ENCODE measurements at places on chromosomes 1 and 21. TPM values are rescaled to one million over a fixed set of nuclear protein-coding genes. Genes with fewer than 3 reads are reported as not detected.

DNA sequence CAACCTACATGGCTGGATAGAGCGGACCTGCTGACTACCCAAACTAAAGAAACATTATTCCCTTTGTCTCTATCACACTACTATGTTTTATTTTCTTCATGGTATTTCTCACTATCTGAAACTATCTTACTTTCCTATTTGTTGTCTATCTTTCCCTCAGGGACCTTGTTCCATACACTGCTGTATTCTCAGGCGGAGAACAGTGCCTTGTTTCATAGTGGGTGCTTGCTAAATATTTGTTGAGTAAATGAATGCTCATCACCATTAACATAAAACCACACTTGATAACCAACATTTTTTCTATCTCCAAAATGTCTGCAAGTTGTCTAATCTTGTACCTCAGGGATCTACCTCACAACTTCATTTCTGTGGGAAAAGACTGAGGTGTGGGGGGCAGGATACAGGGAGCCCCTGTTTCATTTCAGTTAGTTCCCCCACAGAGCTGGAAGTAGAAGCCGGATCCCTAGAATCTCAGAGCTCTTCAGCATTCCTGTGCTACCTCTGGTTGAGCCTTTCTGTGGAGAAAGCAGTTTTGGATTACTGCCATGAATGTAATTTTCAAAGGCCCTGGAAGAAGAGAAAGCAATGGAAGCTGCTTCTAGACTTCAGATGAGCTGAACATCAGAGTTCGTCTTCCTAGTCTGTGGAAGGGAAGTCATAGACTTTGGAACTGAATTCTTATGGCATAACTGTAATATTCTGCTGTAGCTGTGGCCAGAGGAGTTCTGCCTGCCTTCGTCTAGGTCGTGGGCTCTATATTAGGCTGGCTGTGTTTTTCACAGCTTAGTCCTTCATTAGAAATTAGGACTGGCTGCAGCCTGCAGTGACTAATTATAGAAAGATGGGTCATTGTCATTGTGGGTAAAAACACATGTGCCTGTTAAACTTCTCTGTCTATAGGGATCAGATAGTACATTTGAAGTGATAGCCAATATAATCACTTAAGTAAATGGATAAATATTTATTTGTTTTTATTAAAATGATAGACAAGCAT lies 293.2 kb upstream of the SGIP1 start:
- H3K27me3 ChIP-seq = no peaks in the 10 kb centered on the region
- H3K4me3 ChIP-seq = no peak overlapping the region
- H3K27ac ChIP-seq = no peak overlapping the region
- DNase-seq = no peak
- H3K4me1 ChIP-seq = no peaks in the 10 kb centered on the region

- H3K36me3 ChIP-seq = no peaks in the 10 kb centered on the region
- no peak overlapping the region for H3K4me3 ChIP-seq
- H3K27ac ChIP-seq = no peak overlapping the region
- no peak for DNase-seq
Measured at GRCh38 chr21:34724857-34725195, 56.0 kb downstream of the CLIC6 start.

Gene THEM5
- total RNA-seq = not detected

DNA sequence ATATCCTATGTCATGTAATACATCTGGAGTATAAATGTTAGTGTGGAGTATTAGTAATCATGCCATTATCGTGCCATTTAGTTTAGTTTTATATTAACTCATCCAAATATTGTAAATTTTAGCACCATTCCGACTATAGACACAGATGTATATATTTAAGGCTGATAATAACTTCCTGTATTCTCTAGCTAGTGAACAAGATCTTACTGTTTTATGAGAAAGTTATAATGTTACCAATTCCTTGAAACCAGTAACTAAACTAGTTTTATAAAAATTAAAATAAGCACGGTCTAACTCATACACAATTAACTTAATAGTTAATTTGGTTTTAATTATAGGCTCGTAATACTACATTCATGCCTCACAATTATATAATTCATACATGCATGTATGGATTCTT lies 808.6 kb downstream of the USP25 start:
- no peaks in the 10 kb centered on the region for H3K36me3 ChIP-seq
- DNase-seq = no peak
- no peak overlapping the region for H3K27ac ChIP-seq
- H3K27me3 ChIP-seq = no peaks in the 10 kb centered on the region

- peaks cover 8% of the 10 kb centered on the region for H3K36me3 ChIP-seq
- no peak overlapping the region for H3K27ac ChIP-seq
- DNase-seq = no peak
- H3K4me1 ChIP-seq = no peaks in the 10 kb centered on the region
- no peaks in the 10 kb centered on the region for H3K27me3 ChIP-seq
- no peak overlapping the region for H3K4me3 ChIP-seq
Measured at GRCh38 chr1:161214369-161214768, 726 bp upstream of the FCER1G start.

DNA sequence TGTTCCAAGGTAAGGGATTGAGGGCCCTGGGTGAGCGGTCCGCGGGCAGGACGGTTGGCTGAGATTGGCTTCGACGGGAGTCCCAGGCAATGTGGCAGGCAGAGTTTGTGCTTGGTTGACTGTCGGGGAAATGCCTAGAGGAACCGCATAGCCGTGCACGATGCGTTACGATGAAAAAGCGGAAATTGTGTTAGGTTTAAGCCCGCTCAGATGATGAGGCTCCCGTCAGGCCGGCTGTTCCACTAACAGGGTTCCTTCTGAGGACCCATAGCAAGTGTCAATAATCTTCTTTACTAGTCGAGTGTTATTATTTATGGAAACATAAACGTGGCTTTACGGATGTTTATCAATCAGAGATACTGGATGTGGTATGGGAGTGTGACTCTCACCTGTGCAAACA lies 117.8 kb upstream of the COL6A1 start:
- no peak overlapping the region for H3K27ac ChIP-seq
- H3K36me3 ChIP-seq = no peaks in the 10 kb centered on the region
- H3K27me3 ChIP-seq = no peaks in the 10 kb centered on the region
- no peaks in the 10 kb centered on the region for H3K4me1 ChIP-seq
- H3K4me3 ChIP-seq = no peak overlapping the region

Gene NCF2
- total RNA-seq = 8.3 TPM

DNA sequence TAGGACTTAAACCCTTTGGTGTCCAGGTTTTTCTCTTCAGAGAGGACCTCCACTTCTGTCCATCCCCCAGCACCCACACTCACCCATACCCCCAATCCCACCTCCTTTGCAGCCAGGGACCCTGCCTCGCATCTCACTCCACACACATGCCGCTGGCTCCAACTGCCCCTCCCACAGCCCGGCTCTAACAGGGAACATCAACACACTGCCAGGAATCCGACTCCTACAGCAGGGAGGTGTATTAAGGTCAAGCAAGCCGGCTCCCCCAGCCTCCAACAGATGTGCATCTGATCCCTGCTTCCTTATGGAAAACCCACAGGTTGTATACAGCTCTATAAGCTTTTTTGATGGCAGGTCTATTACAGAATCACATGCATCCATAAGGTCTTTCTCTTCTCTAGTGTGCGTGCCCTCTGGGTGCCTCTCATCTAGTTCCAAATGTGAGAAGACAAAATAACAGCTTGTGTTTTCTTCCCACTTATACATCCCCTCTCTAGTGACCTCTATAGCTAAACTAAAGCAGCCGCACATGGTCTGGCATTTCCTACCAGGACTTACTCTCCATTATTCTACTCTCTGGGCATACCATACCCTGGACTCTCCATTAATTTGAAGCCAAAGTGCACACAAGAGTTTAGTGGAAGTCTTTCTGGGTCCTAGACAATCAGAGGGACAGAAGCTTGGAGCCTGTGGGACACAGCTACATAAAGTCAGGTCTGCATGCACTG lies 16.3 kb downstream of the PIK3C2B start:
- no peaks in the 10 kb centered on the region for H3K36me3 ChIP-seq
- DNase-seq = no peak
- no peaks in the 10 kb centered on the region for H3K27me3 ChIP-seq
- H3K4me3 ChIP-seq = no peak overlapping the region
- H3K27ac ChIP-seq = no peak overlapping the region

Gene GBP7
- not detected for total RNA-seq

DNA sequence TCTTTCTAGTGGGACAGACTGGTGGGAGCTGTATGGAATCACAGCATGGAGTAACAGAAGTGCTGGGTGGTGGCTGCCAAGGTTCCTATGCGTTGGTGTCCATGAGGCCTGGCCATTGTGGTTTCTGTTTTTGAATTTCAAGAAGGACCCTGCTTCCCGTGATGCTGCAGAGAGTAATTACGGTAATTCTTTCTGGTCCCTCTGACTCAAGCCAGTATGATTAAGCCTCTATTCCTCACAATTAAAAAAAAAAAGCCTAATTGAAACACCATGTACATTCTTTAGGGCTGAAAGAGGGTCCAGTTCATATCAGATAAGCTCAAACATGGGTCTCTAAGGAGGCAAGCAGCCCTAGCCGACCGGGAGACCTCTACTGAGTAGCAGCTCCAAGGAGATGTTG lies 10.5 kb upstream of the C1orf21 start:
- H3K27ac ChIP-seq = no peak overlapping the region
- no peaks in the 10 kb centered on the region for H3K36me3 ChIP-seq
- no peaks in the 10 kb centered on the region for H3K4me1 ChIP-seq
- no peaks in the 10 kb centered on the region for H3K27me3 ChIP-seq
- no peak overlapping the region for H3K4me3 ChIP-seq

Gene CZIB
- total RNA-seq = 14.5 TPM

DNA sequence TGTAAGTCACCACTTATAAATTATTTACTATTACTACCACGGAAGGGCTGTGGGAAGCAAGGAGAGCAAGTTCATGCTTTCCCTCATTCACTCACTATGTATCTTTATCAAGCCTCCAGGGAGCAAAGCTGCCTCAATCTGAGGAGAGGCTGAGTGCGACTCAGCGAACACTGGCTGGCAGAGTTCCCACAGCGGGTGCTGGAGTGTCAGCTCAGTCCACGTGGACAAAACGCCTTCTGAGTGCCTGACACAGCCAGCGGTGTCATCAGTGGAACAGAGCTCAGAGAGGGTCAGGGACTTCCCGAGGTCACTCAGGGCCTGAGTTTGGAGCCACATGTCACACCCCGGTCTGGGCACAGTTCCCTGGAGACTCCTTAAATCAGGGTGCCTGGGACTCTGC lies 16.9 kb downstream of the MATN1 start:
- H3K4me1 ChIP-seq = peaks cover 8% of the 10 kb centered on the region
- no peak overlapping the region for H3K27ac ChIP-seq
- no peak overlapping the region for H3K4me3 ChIP-seq

DNA sequence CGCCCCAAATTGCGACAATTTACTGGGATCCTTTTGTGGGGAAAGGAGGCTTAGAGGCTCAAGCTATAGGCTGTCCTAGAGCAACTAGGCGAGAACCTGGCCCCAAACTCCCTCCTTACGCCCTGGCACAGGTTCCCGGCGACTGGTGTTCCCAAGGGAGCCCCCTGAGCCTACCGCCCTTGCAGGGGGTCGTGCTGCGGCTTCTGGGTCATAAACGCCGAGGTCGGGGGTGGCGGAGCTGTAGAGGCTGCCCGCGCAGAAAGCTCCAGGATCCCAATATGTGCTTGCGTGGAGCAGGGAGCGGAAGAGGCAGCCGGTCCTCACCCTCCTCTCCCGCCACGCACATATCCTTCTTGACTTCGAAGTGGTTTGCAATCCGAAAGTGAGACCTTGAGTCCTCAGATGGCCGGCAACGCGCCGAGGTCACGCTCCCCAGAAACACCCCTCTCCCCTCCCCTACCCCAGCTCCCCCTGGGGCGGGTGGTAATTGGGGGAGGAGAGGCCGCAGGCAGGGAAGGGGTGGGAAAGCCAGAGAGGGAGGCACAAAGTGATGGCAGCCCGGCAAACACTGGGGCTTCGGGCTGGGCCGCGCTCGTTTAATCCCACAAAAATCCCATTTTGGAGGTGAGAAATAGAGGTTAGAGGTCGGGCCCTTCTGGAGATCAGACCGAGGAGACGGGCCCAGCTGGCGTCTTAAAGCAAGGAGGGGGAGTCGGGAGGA lies 6.2 kb downstream of the SIM2 start:
- H3K27ac ChIP-seq = no peak overlapping the region
- DNase-seq = no peak
- peaks cover 54% of the 10 kb centered on the region for H3K4me1 ChIP-seq

Gene SAMD11
- 2.1 TPM for total RNA-seq

Gene PTAFR
- total RNA-seq = 2.3 TPM

DNA sequence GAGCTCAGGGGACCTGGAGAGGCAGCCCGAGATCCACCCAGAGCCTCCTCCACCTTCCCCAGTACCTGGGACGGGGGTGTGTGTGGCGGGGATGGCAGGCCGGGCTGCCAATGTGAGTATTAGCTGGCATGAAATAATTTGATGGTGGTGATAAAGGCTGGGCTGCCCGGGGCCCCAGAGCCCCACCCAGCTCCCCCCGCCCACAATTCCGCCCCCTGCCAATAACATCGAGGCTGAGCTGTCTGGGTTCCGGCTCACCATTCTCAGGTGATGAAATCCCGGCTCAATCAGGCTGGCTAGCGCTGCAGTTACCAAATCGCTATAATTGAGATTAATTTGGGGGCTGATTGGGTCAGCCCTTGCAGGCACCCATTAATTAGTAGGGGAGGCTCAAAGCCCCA lies 103.8 kb upstream of the CASZ1 start:
- no peak overlapping the region for H3K27ac ChIP-seq
- no peaks in the 10 kb centered on the region for H3K36me3 ChIP-seq
- no peak for DNase-seq
- H3K4me1 ChIP-seq = no peaks in the 10 kb centered on the region
- no peaks in the 10 kb centered on the region for H3K27me3 ChIP-seq
- no peak overlapping the region for H3K4me3 ChIP-seq

Gene MANEAL
- total RNA-seq = 6.2 TPM

DNA sequence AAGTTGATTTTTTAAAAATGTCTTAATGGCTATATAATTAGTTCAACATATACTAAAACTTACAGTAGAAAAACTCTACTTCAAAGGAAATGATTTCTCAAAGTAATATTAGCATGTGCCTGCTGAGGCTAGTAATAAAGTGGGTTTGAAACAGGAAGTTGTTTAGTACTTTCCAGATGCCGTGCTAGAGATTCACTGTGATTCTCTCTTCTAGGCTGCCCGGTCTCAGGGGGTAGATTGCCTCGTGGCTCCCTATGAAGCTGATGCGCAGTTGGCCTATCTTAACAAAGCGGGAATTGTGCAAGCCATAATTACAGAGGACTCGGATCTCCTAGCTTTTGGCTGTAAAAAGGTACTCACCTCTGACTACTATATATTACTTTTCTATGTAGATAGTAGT lies 9.1 kb downstream of the EXO1 start:
- H3K36me3 ChIP-seq = no peaks in the 10 kb centered on the region
- H3K4me3 ChIP-seq = no peak overlapping the region
- H3K27ac ChIP-seq = no peak overlapping the region
- DNase-seq = no peak
- H3K4me1 ChIP-seq = no peaks in the 10 kb centered on the region
- no peaks in the 10 kb centered on the region for H3K27me3 ChIP-seq

- no peaks in the 10 kb centered on the region for H3K36me3 ChIP-seq
- H3K27ac ChIP-seq = no peak overlapping the region
- DNase-seq = no peak
- no peaks in the 10 kb centered on the region for H3K27me3 ChIP-seq
- H3K4me3 ChIP-seq = no peak overlapping the region
- H3K4me1 ChIP-seq = no peaks in the 10 kb centered on the region
Measured at GRCh38 chr21:42347601-42348327, 3.0 kb downstream of the TFF2 start.

Gene ALPL
- total RNA-seq = 3.4 TPM
